Stimulated activated CD8-positive, alpha-beta memory T cell treated with anti-CD3 and anti-CD28 coated beads, Interleukin-4, amount 100 ng/mL, for 1 hour (primary cell): ENCODE measurements at places on chromosomes 7 and 10.

DNA sequence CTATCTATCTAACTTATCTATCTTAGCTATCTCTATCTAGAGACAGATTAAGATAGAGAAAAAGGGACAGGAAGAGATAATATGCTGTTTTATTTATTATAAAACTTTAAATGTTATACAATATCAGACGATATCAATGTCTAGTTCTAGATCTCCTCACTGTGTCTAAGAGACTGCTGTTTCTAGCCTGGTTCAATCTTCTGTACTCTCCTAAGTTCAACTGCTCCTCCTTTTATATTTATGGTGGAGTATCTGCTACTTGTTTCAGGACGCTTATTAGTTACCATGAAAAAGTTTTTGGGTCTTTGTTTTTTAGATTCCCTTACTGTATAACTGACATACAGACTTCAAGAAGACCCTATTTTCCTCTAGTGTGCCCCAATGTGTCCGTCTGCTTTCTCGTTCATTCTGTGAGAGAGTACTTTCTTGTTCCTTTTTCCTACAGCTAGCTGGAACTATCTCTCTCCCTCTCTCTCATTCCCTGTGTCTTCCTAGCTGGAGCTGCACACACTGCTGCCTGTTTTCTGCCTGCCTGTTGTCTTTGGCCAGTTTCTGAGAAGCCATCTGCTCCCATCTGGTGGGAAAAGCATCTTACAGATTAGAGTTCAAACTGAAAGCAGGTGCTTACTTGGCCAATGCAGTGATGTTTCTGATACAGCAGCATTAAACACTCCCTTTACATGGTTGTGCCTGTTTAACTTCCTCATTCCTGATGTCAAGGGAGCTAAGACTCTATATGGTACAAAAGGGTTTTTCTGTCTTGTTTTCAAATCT, 49.4 kb upstream of the ARL4A start:
- DNase-seq, result no peak

DNA sequence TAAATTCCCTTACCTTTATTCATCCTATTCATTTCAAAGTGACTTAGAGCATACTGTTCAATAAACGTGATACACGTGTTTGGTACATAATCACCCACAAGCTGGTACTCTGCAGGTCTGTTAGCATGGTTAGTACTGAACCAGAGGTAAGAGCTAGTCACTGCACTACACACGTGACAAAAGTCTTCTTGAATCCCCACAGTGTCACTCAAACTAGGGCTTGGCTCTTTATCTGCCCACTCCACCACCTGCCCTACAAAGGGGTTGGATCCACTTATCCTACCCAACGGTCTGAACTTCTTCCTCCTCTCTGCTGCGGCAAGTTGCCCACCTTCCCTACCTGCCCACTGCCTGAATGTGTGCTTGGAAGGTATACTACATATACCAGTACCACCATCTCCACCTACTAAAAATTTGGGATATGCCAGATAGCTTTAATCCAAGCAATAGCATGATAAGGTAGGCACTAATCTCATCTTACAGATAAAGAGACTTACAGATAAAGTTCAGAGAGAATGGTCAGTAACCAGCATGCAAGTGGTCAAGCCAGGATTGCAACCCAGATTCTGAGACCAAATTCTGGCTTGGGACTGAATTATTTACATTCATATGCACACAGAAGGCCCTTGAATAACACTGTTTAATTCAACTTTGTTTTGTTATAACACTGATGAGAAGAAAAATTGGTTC, 92.2 kb downstream of the SGMS1 start:
- no peak for DNase-seq

GRCh38 chr7:86282014-86282682, 361.6 kb upstream of the GRM3 start:
- no peak for DNase-seq

DNA sequence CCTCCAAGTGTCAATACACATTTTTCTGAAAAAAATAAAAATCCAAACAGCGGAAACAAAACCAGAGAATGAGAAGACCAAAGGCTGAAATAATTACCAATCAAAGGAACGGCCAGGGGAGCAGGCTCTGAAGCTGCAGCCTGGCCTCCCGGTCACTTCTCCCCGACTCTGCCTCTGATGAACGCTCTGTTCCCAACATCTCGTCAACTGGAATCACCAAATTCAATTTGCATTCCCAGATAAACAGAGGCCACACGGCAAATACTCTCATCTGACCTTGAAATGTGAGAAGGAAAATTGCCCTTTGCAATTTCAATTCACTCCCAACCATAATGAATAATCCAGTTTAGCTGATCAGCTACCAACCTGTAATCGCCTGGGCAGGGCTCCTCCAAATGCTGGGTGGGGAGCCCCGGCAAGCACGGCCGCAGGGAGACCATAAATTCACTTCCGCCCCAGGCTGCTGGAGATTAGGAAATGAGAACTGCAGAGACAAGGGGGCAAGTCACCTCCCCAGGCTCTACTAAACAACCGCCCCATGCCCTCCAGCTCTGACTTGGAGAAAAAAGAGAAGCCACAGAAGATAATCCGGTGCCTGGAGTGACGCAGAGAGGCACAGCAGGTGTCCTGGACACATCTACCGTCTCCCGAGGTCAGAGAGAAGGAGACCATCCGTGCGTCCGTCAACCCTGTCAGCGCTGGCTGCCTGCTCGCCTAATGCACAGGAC, 153.2 kb downstream of the MAD1L1 start:
- no peak for DNase-seq

GRCh38 chr7:122312789-122313188, 8.2 kb upstream of the FEZF1 start:
- DNase-seq, result no peak

- DNase-seq, result no peak
Observed at GRCh38 chr7:26627891-26628341, 236.5 kb downstream of the SKAP2 start.

DNA sequence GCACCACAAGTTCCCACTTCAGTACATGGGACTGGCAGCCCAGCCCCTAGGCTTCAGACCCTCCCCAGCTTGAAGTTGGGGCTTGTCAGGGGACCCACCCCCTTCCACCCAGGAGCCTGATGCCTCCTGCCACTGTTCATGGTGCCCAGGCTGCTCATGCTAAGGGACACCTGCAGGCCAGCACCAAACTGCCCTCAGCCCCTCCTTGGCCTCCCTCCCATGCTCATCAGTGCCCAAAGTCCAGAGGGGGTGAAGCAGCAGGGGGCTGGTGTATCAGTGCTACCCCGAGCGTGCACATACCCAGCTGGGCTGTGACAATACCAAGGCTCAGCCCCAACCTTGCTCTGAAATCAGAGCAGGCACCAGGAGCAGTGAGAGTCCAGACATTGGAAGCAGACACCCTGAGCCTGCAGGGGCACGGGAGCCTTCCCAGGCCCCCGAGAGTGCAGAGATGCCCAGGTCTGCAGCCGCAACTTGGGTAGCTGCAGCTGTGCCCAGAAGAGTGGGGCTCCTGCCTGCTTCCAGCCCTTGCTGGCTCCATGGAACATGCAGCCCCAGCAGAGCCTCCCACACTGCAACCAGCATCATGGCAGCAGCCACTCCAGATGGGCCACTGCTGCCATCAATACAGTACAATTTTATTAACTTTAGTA, 79.0 kb downstream of the MTERF1 start:
- DNase-seq, result no peak

DNA sequence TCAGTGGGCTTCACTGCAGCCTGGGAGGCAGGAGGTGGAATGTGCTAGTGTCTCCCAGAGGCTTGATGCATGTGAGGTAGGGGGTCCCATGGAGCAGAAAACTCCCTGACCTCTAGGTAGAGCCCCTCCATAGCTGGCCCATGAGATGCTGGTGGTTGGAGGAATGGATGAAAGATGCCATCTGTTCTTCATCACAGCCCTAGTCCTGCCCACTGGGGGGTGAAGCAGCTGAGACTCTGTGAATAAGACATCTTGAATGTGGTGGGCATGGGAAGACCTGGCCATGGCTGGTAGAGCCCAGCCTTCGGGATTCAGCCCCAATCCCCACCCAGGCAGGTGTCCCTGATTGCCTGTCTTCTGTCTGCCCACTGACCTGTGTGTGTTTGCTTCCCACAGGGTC, 92.5 kb downstream of the COL13A1 start:
- no peak for DNase-seq

DNA sequence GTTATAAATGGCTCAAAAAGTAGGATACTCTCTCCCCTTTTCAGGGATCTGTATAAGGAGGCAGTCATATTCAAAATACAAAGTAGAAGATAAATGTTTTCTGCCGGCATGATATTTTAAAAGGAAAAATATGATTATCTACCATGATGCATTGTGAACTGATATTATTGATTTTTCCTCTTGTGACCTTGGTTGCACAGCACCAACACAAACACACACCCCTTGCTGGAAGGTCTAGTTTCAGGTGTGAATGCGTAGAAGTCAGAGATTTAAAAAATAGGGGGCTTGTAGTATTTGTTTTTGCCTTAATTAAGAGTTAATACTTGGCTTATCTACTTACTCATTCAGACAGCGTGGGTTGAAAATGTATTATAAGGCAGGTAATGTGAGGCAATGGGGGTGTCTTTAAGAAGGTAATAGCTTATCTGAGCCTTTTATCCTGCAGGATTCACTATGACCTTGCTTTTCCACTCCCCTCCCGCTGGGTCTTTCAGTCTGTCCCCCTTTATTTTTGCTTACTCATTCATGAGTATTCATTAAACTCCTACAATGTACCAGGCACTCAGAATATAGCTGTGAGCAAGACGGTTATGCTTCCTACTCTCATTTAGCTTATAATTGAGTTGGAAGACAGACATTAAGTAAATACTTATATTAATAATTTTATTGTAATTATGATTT, 390.6 kb downstream of the SDK1 start:
- no peak for DNase-seq

DNA sequence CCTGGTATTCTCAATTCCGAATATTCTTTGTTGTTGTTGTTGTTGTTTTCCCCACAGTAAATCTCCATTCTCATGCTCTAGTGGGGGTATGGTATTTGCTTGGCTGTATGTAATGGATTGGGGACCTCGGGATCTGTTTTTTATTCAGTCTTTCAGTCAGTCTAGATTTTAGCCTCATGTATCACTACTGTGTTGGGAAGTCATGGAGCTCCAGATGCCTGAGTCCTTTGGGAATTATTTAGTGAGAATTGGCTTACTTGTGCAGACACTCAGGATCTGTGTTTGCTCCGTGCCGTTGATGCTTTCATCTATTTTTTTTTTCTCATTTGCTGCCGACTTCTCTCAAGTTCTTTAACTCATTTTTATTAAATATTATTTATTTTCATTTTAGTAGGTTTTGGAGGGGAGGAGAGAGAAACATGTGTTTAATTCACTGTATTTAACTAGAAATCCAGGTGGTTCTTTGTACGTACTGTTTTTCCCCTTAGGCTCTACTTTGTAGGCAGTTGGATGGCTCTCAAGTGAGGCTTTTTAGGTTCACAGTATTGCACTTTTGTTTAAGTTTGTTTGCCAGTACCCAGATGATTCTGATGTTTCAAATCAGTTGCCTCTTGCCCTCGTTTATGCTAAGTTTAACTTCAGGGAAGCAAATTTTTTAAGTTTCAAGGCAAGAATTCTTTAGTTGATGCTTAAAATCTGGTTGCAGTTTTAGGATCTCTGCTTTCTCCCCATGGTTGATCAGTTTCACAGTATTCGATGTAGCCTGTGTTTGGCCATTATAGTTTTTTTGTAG, 36.9 kb downstream of the ZNRF2 start:
- no peak for DNase-seq

- no peak for DNase-seq
Observed at GRCh38 chr10:22434521-22434920, 89.2 kb downstream of the SPAG6 start.

GRCh38 chr10:22854935-22855421, 72.9 kb upstream of the ARMC3 start:
- no peak for DNase-seq

DNA sequence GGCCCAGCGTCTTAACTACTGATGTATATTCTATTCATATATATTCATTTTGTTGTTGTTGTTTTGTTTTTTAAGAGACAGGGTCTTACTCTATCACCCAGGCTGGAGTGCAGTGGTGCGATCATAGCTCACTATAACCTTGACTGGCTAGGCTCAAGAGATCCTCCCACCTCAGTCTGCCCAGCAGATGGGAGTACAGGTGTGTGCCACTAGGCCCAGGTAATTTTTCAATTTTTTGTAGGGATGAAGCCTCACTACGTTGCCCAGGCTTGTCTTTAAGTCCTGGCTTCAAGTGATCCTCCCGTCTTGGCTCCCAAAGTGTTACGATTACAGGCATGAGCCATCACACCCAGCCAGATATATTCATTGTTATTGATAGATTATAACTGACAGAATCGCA, 12.9 kb upstream of the STN1 start:
- DNase-seq, result no peak

DNA sequence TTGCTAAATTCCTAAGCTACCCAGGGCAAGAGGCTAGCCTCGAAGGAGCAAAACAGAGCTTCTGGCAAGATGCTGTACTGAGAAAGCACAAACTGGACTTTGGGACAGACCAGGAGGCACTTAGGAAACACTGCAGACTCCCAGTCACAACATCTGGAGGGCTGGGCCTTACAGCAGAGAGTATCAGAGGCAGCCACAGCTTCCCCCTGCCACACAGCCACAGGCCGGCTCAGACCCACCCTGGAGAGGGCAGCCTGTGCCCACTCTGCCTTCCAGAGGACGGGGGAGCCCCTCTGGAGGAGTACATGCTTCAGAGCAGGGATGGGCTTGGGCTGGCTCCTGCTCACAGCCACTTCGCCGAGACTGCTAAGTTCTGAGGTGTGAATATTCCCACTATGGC, 17.4 kb downstream of the ESYT2 start:
- DNase-seq, result no peak

DNA sequence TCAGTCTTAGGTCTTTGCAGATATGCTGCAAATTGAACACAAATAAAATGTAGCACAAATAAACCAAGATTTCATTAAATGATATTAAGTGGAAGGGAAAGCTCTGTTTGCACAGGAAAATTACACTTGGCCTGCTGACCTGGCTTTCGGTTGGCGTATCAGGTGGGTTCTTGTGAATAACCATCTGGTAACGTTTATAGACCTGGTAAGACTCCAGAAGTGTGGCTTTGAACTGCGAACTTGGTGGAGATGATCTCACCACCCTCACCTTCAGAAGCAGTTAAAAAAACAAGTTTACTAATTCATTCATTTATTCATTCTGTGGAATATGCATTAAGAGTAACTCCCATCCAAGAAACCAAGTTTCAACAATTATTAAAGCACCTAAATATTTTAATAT, 28.1 kb downstream of the ATE1 start:
- DNase-seq, result no peak

DNA sequence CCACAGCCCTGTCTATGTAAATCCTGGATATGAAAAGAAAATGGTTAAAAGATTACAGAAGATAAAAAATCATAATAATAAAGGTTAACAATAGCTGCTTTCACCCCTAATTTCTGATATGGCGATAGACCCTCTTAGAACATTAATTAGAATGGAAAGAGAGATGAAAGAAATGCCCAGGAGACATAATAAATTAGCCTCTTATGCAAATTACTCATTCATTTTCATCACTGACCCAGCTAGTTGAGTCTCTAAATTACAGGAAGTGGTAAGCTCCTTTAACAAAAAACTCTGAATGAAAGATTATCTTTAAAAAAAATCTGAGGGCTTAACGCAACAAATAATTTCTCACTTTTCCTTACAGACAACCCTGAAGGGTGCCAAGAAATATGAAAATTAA, 12.4 kb downstream of the GFRA1 start:
- DNase-seq, result no peak

- no peak for DNase-seq
Observed at GRCh38 chr10:88216976-88217375, 353.6 kb downstream of the PTEN start.

GRCh38 chr10:100624298-100624697, 88.6 kb downstream of the HIF1AN start:
- no peak for DNase-seq

- DNase-seq, result no peak
Observed at GRCh38 chr7:65269150-65269856, 104.4 kb upstream of the ZNF92 start.

GRCh38 chr7:151366166-151366879, 24.7 kb downstream of the NUB1 start:
- DNase-seq, result no peak
